Fibroblast of pulmonary artery (primary cell): ENCODE measurements at places on chromosomes 5 and 9.

- DNase-seq, result no peak
Measured at GRCh38 chr9:20117986-20118385, 329.1 kb upstream of the SLC24A2 start.

GRCh38 chr5:173825215-173825865 is 62.8 kb upstream of the CPEB4 start:
- DNase-seq, result peak; percentile 55

DNA sequence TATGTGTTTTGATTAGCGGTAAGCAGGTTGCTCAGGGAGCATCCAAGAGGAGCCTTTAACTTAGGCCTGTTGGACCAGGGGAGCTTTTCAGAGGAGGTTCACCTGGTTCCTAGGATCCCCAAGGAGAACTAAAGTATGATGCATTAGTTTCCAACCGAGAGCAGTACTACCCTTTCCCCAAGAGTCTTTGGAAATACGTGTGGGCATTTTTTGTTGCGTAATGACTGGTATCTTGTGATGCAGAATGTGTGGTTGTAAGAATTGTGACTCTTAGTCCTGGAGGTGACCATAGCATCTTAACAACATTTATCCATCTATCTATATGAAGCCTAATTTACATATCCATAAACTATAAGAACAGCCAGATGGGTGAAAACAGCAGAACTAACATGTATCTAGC is 11.0 kb downstream of the CFAP95 start:
- no peak for DNase-seq

- no peak for DNase-seq
Measured at GRCh38 chr9:133857639-133858038, 119.5 kb upstream of the SARDH start.

- peak; percentile 51 for DNase-seq
Measured at GRCh38 chr5:43619380-43619779, 16.4 kb downstream of the NNT start.

DNA sequence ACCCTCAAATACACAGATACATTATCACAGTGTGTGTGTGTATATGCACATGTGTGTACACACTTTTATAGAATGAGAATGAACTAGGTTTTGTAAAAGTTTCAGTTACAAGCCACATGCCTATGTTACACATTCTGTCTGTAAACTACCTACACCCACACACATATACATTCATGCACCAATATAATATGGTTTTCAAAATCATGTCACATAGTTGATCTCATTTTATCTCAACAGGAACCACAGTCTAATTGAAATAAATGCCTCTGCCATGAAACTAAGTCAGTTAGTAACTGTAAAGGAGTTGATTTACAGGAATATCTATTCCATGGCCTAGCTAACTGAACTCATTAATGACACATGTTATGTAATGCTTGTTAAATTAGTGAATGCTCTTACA is 646.6 kb downstream of the PDE4D start:
- DNase-seq, result no peak

DNA sequence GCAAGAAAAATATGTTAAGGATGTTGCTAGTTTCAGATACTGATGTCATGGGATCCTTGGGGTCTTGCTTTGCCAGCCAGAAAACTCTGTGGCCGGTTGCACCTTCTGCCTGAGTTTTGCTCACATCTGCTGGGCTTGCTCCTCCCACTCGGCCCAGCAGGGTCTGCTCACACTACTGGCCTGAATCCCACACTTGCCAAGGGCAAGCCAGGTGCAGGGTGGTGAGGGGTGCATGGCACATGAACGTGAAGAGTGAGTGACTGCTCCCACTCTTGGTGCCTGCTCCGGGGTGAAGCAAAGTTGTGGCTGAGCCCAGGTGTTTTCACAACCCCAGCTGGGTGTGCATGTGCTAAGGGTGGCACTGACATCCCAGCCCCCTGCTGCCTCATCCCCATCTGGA is 83.1 kb upstream of the STARD4 start:
- DNase-seq, result no peak

- DNase-seq, result no peak
Measured at GRCh38 chr9:14957109-14957508, 46.9 kb upstream of the FREM1 start.

- DNase-seq, result no peak
Measured at GRCh38 chr9:70218767-70219166, 40.0 kb upstream of the SMC5 start.

- DNase-seq, result no peak
Measured at GRCh38 chr9:84169240-84169639, 171.3 kb downstream of the SLC28A3 start.

DNA sequence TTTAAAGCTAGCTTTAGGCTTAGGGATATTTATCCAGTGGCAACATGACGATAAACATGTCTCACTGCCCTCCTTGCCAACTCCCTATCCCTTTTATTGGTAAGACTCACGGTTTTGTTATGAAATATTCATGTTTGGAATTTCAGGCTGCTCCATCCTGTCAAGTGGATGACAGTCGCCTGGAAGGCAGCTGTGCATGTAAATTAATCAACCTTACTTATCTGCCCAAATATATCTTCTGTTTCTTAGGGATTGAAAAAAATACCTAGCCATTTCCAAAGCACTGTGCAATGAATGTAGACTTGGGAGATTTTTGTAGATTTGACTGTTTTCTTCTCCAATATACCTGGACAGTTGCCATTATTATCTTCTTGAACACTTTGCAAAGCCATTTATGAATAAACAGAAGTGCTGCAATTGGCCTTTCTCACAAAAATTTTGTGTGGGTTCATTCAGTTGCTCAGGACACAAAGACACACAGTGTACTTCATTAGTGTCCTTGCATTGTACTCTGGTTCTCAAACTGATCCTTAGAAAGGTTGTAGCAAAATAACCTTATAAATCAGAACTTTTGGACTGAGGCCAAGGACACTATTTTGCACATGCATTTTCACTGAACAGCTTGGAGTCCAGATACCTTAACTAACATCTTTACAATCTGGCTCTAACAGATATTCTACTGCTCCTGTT is 889.4 kb upstream of the SEMA6A start:
- peak; percentile 19 for DNase-seq

GRCh38 chr5:9924614-9925013 is 294.5 kb upstream of the TAS2R1 start:
- DNase-seq, result peak; percentile 99

DNA sequence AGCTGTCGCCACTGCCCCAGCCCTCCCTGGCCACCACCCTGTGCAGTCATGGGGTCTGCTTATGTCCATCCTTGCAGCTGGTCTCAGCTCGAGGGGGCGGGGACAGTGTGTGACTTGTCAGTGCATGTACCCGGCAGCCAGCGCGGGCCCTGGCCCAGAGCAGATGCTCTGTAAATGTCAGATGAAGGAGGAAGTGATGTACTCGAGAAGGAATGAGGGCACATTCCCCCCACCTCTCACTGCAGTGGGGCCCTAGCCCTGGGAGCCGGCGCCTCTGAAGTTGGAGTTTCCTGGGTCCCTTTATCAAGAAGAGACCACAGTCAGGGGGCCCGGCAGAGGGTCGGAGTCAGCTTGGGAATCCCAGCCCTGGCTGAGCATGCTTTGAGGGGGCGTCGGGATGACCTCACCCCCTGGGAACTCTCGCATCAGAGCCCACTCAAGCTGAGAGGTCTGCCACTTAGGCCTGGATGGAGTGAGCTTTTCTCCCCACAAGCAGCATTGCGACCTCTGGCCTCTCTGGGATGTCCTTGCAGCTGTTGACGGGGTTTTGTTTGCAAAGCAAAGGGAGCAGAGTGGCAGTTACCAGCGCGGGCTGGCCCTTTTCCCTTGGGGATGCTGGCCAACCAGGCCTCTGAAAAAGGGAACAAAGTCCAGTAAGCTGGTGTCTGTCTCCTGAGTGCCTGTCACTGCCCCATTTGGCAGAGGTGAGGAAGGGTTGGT is 19.0 kb downstream of the NEURL1B start:
- DNase-seq, result peak; percentile 71

DNA sequence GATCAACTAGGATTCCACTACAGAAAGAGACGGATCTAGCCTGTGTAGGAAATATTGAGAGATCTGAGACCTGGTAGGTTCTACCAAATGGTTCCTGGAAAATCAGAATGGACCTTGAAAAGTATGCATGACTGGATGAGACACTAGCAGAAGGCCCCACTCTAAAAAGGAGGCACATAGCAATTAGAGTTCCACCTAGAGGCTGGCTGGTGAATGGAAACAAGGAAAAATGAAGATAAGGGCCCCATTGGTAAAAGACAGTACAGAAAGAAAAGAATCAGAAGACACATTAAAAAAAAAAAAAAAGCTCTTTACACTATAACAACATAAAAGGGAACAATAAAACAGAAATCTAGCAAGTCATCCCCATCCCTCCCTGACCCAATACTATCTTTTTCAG is 518.5 kb downstream of the NR2F1-AS1 start:
- DNase-seq, result no peak
